Endothelial cell (in vitro differentiated cells): ENCODE measurements at places on chromosomes 11 and 22.
A peak's percentile ranks its signal among the peaks of the same experiment; 100 is the strongest.

DNA sequence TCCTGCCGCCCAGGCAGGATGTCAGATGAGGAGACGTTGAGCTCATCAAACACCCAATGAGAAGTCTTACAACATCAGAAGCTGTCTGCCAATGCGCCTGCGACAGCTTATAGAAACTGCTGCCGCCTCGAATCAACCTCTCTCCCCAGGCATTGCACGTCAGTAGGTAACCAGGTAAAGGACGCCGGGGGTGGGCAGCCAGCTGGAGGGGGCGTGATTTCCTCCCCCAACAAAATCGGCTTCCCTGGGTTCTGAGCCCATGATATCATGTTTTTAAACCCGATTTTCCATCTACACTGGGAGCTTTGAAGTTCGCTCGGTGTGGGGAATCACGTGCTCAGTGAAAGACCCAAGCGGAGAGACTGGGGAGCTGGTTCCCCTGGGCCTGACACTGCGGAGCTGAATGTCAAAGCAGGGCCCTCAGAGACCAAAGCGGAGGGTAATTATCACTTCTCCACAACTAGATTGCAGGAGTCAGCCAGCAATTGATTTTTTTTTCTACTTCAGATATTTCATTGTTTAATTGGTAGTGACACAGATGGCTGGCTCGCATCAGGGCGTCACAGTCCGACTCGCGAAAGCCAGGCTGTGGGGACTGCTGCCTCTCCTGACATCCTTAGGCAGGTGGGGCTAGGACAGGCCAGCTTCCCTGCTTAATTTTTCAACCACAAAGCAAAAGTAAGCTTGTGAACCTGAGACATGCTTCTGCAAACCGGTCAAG, 15.4 kb downstream of the FAM83F start:
- H3K4me1 ChIP-seq, result peaks cover 16% of the 10 kb centered on the region
- peaks cover 5% of the 10 kb centered on the region for H3K36me3 ChIP-seq
- peaks cover 8% of the 10 kb centered on the region for H3K27me3 ChIP-seq

- DNase-seq, result no peak
- H3K4me3 ChIP-seq, result no peak overlapping the region
- H3K27ac ChIP-seq, result no peak overlapping the region
- H3K4me1 ChIP-seq, result no peaks in the 10 kb centered on the region
- H3K27me3 ChIP-seq, result peaks cover 1% of the 10 kb centered on the region
These were observed 267.2 kb downstream of the RAB38 start for GRCh38 chr11:87908086-87908485.

- H3K27ac ChIP-seq, result no peak overlapping the region
- no peaks in the 10 kb centered on the region for H3K4me1 ChIP-seq
- H3K27me3 ChIP-seq, result no peaks in the 10 kb centered on the region
- DNase-seq, result no peak
- no peaks in the 10 kb centered on the region for H3K36me3 ChIP-seq
- no peak overlapping the region for H3K4me3 ChIP-seq
These were observed 97.6 kb downstream of the SLC36A4 start for GRCh38 chr11:93100211-93100610.

DNA sequence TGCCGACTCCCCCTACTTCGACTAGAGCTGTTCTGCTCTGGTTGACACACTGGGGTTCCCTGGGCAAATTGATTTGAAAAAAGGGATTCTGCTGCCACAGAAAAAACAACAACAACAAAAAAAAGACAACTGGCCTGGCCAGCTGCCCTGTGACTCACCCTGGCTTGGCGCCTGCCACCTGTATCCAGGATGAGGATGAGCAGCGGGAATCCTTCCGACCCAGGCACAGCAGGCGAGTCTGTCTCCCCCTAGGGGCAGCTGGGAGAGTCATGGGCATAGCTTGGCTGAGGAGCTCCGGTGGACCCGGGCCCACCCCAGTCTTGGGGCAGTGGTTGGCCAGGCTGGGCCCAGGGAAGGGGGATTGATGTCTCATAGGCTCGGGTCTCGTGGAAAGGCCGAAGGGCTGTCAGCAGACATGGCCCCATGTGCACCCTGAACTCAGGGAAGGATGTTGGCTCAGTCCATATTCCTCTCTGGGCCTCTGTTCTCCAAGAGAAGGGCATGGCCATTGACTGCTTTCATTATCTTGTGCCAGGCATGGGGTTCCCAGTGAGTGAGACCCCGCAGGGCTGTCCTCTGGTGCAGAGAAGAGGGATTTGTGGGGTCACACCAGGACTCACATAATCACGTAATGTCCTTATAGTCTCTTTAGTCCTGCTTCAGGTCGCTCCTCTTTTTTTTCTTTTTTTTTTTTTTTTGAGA, 10.4 kb upstream of the SUN2 start:
- peaks cover 3% of the 10 kb centered on the region for H3K4me1 ChIP-seq
- no peak overlapping the region for H3K4me3 ChIP-seq

GRCh38 chr22:39723463-39723862, 152.9 kb downstream of the CACNA1I start:
- no peaks in the 10 kb centered on the region for H3K36me3 ChIP-seq
- DNase-seq, result no peak
- no peak overlapping the region for H3K27ac ChIP-seq
- peaks cover 4% of the 10 kb centered on the region for H3K4me1 ChIP-seq

GRCh38 chr11:64767344-64768299, 7.8 kb upstream of the PYGM start:
- peaks cover 9% of the 10 kb centered on the region for H3K27me3 ChIP-seq
- peaks cover 84% of the 10 kb centered on the region for H3K36me3 ChIP-seq
- H3K4me3 ChIP-seq, result peak overlapping the region; percentile 77
- DNase-seq, result peak; percentile 85
- peak overlapping the region; percentile 48 for H3K27ac ChIP-seq
- H3K4me1 ChIP-seq, result peaks cover 46% of the 10 kb centered on the region

DNA sequence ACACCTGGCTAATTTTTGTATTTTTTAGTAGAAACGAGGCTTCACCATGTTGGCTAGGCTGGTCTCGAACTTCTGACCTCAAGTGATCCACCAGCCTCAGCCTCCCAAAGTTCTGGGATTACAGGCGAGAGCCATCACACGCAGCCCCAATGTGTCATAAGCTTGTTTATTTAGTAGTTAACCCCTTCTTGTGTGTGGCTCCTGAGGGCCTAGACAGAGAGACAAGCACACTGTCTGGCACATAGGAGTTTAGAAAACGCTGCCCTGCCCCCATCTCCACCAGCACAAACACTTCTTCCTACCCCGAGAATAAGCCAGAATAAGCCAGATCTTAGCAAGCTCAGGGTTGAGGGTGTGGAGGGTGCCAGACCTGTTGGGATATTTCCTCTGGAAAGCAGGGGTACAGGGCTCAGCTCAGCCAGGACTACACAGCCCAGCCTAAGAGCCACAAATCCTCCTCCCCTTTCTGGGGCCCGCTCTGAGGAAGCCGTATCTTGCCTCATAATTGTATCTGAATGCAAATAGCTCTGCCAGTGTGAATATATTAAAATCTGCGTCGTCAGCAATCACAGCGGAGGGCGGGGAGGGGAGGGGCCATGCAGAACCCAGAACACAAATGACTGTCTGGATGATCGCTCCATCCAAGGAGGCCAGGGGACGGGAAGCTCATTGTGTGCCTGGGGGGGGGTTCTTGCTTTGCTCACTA, 247.3 kb downstream of the MN1 start:
- H3K27me3 ChIP-seq, result peaks cover 4% of the 10 kb centered on the region
- H3K4me3 ChIP-seq, result no peak overlapping the region
- H3K27ac ChIP-seq, result no peak overlapping the region
- no peak for DNase-seq
- no peaks in the 10 kb centered on the region for H3K4me1 ChIP-seq

DNA sequence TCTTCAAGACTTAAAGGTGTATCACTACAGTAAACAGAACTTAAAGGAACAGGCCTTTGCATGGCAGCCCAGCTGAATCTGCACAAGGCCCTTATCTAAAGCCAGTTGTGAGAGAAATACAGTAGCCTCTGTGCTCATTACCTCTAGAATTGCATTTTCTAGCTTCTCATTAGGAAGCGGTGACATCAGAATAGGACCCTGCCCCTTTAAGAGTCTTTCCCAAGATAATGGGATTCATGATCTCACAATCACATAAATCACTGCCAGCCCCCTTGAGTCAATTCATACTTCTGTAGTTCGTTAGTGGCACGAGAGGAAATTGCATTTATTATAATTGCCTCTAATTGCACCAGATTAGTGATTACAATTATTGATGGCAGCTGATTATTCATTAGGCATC, 170.3 kb downstream of the NTM start:
- no peak overlapping the region for H3K4me3 ChIP-seq
- peaks cover 16% of the 10 kb centered on the region for H3K4me1 ChIP-seq
- no peak for DNase-seq
- H3K27ac ChIP-seq, result no peak overlapping the region

DNA sequence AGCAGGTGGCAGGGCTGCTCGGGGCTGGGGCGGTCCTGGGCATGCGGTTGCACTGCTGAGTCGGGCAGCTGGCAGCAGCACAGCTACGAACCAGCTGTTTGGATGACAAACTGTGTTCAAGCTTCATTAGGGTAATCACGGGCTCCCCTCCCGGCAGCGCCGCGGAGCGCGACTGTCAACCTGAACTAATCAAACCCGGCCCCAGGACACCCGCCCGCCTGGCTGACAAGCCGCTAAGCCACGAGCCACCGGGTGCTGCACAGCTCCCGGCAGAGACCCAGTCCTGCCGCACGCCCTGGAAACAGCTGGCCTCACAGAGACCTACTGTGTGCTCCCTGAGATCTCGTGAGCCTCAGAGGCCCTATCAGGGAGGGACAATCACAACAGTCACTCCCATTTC, 60.6 kb upstream of the TCF20 start:
- no peaks in the 10 kb centered on the region for H3K36me3 ChIP-seq
- H3K4me1 ChIP-seq, result peaks cover 5% of the 10 kb centered on the region
- peaks cover 10% of the 10 kb centered on the region for H3K27me3 ChIP-seq

DNA sequence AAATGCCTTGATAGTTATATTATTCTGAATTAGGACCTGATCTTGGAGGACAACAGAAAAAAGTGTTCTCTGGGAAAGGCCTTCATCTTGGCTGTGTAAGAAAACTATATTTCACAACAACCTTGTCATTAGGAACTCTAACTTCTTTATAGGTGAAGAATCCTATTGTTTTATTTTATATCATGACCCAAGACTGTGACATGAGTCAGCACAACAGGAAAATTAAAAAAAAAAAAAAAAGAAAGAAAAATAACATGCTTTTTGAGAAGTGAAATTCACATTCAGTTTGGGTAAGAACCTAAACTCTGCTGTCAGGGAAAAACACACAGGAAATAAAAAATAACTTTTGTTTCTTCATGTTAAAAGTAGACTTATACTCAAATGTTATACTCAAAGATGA, 11.7 kb upstream of the FOLR2 start:
- H3K4me1 ChIP-seq, result no peaks in the 10 kb centered on the region
- H3K4me3 ChIP-seq, result no peak overlapping the region
- H3K27me3 ChIP-seq, result peaks cover 1% of the 10 kb centered on the region
- no peak for DNase-seq
- H3K36me3 ChIP-seq, result no peaks in the 10 kb centered on the region

DNA sequence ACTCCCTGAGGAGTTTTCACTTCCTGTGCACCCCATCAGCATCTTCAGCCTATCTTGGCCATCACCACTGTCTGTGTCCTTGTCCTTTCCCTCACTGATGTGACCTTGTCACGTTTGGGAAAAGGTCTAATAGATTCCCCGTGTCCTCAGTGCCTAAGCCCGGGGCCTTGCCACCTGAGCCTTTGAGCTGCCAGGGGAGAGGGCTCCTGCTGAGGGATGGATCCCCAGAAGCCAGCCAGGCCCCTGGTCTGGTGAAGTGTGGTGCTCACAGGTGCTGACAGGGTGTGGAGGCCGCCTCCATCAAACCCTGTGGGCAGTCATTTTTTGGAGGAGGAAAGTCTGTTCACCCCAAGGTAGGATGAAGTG, 47.2 kb downstream of the GAB4 start:
- no peaks in the 10 kb centered on the region for H3K4me1 ChIP-seq
- DNase-seq, result no peak
- peaks cover 9% of the 10 kb centered on the region for H3K27me3 ChIP-seq
- no peak overlapping the region for H3K27ac ChIP-seq
- H3K4me3 ChIP-seq, result no peak overlapping the region

DNA sequence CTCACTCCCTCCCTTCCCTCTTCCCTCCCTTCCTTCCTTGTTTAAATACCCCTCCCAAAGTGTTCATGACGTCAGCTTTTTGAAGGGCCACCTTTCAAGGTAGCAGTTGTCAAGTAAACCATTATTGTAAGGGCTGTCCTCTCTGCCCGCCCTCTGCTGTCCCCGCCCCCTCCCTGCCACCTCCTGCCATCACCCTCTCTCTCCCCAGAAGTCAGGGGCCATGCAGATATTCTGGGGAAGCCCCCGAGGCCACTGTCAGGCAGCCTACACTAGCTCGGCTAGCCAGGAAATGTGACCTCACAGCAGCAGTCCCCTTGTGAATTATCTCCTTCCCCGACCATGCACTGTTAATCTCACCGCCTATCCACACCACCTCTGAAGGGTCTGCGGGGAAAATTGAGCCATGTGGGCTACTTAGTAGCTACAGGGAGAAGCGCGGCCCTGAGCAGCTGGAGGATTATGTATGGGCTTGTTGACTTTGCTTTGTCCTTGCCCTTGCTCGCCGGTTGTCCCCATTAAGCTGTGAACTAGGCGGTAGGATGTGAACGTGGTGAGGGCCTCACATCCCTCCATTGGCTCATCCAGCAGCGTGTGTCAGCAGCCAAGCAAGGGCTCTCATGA, 42.1 kb upstream of the ATXN10 start:
- no peaks in the 10 kb centered on the region for H3K36me3 ChIP-seq
- peaks cover 3% of the 10 kb centered on the region for H3K27me3 ChIP-seq
- H3K4me3 ChIP-seq, result no peak overlapping the region

GRCh38 chr11:75055511-75055910, 41.2 kb downstream of the OR2AT4 start:
- H3K27ac ChIP-seq, result no peak overlapping the region
- H3K36me3 ChIP-seq, result peaks cover 4% of the 10 kb centered on the region
- DNase-seq, result no peak
- peaks cover 5% of the 10 kb centered on the region for H3K4me1 ChIP-seq

DNA sequence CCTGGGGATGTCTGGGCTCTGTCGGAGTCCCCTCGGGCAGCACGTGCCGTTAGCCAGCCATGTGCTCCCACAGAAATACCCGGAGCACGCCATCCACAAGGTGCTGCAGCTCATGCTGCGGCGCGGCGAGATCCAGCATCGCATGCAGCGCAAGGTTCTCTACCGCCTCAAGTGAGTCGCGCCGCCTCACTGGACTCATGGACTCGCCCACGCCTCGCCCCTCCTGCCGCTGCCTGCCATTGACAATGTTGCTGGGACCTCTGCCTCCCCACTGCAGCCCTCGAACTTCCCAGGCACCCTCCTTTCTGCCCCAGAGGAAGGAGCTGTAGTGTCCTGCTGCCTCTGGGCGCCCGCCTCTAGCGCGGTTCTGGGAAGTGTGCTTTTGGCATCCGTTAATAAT, 24.1 kb downstream of the MCM5 start:
- DNase-seq, result no peak
- no peaks in the 10 kb centered on the region for H3K4me1 ChIP-seq
- no peak overlapping the region for H3K27ac ChIP-seq
- no peaks in the 10 kb centered on the region for H3K27me3 ChIP-seq
- peaks cover 41% of the 10 kb centered on the region for H3K36me3 ChIP-seq
